Activated T-helper 1 cell treated with anti-CD3 and anti-CD28 coated beads, Interleukin-2, amount 50 U/mL, for 16 hours (primary cell): ENCODE measurements at places on chromosomes 12 and 14.

GRCh38 chr12:130076752-130077151 is 85.5 kb upstream of the FZD10 start:
- no peak for DNase-seq

DNA sequence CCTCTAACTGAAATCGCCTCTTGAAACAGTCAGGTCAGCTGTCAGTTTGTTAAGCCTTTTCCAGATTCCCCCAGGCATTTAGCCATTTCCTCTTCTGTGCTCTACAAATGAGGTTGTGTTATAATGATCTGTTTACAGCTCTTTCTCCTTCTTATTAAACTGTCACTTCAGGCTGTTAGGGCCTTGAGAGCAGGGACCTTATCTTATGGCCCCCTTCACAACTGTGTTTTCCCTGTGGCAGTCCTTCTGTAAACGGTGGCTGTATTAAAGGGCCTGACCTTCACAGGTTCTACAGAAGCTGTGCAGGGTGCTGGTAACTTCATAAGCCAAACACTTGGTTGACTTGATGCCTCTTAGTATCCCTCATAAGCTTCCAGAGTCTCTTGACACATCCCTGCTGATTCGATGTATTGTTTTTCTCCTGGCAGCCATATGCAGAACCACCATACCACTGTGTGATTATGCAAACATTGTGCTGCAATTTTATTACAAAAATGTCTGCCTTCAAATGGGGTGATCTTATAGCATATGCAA is 104.7 kb downstream of the PLEKHA5 start:
- DNase-seq, result no peak

DNA sequence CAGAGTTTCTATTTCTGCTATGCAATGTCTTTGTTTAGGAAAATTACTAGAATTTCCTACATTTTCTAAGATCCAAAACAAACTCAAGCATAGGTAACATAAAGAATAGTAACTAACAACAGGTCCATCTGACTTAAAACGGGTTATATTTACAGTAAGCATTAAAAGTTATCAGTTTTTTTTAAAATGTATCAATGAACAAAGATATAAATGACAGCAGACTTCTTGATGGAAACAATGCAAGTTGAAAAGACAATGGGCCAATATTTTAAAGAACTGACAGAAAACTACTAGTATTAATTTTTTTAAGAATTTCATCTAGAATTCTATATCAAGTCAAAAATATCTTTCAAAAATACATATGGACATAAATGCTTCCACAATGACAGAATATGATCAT is 367.1 kb upstream of the MGAT4C start:
- no peak for DNase-seq

GRCh38 chr12:67354322-67354721 is 85.2 kb downstream of the CAND1 start:
- DNase-seq, result no peak

DNA sequence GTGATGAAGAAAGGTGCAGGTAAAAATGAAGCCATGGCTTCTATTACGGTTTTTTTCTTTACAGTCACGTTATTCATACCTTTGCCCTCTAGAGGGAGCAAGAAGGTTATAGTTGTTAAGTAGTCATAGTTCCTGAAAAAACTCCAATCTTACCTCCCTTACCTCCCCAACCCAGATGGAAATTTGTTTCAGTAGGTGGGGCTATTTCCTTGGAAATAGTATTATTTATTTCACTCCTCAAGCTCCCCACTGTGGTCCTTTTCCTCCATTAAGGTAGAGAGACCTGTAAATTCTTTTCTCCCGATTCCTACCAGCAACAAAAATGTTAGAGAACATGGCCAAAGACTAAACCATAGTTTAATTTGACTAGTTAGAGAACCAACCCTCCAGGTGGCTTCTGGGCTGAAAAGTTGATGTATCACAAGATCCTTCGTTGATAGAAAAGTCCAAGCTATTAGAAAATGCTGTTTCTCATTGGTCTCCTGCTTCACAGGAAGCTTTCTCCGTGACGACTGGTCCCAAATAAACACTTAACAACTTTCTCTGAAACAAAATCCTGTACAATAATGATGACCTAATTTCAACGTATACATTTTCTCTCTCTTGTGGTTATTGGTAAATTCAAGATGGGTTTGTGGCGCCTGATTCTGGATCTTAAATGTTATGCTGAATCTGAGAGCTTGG is 43.5 kb downstream of the TMX1 start:
- no peak for DNase-seq

GRCh38 chr12:58008634-58009033 is 67.3 kb downstream of the ATP23 start:
- DNase-seq, result no peak

GRCh38 chr14:99530407-99531155 is 49.4 kb downstream of the CCNK start:
- no peak for DNase-seq

DNA sequence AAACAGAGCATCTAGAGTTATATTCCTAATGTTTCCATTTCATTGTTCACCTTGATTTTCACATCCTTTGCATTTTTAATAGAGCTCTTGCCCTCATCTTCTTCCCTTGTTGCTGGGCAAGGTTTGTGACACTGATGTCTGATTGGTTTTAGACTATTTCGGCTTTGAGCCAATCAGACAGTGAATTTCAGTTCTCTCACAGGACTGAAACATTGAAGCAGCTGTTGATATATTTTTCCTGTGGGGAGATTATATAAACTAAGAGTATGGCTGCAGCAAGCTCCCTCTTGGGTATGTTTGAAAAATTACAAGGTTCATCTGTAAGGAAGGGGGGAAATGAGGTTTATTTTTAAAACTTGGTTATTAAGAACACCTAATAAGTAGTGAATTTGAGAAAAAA is 51.2 kb downstream of the ATF7IP start:
- no peak for DNase-seq

DNA sequence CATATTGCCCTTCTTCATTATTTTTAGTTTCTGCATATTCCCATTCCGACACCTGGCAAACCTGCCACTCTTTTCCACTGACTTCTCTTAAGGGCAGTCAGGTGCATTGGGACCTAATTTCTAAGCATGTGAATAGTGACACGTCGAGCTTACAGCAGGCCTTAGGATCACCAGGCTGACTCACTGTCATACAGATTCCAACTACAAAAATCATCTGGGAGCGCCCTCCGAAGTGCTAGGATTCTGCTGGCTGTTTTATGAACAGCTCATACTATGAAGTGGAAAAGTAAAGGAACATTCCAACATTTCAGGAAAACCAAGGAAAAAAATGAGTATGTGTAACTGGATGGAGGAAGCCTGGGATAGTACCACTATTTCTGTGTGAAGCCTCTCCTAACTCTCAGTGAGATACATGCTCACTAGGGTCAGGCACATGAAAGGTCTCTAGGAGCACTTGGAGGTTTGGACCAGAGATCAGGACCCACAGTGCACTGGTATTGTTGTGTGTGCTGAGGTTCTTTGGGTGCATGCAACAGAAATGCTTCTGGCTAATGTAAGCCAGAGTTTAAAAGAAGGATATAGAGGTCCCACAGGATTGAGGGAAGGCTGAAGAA is 257.4 kb downstream of the ZFP36L1 start:
- DNase-seq, result no peak

GRCh38 chr12:112233242-112233641 is 107.9 kb downstream of the TRAFD1 start:
- no peak for DNase-seq

- DNase-seq, result no peak
Observed at GRCh38 chr12:111642681-111643426, 42.9 kb downstream of the BRAP start.
